ENCODE measurements at places on chromosomes 5 and 9. TPM values are rescaled to one million over a fixed set of nuclear protein-coding genes. Genes with fewer than 3 reads are reported as not detected.

DNA sequence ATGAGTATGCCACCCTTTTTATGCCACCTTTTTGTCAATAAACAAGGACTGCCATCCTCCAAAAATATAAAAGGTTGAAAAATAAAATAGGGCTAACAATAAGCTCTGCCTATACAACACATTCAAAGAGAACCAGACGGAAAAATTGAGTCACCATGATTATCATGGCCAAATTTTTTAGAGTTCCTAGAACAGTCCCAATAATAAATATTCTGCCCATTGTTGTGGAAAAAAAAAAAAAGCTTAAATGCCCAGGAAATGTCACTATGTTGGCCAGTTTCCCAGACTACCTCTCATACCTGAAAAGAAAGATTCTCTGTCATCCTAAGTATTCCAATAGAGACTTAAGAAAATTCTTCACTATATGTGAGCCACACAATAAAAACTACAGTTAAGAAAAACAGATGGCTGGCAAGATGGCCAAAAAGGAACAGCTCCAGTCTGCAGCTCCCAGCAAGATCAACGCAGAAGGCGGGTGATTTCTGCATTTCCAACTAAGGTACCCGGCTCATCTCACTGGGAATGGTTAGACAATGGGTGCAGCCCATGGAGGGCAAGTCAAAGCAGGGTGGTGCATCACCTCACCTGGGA is 149.0 kb downstream of the TMEM161B start:
- no peak for DNase-seq

- DNase-seq = no peak
Measured at GRCh38 chr5:158409507-158409906, 550.6 kb upstream of the CLINT1 start.

GRCh38 chr5:34498572-34498971 is 157.6 kb upstream of the RAI14 start:
- DNase-seq = no peak

DNA sequence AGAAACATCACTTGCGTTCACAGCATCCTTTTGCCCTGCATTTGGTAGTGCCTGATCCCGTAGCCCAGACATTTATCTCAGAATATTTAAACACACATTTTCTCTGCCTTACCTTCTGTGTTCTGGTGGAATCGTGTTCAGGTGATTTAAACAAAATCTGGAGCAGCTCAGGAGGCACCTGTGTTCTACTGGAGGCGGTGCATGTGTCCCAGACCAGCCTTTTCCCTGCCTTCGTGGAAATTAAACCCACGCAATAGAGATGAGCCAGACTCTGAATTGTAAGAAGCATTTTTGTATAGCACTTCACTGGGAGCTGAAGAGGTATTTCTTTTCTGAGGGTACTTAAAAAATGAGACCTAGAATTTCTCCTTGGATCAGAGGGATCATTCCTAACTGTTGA is 212.5 kb downstream of the MAST4 start:
- no peak for DNase-seq

- DNase-seq = no peak
Measured at GRCh38 chr5:176816043-176816745, 5.8 kb downstream of the UNC5A start.

DNA sequence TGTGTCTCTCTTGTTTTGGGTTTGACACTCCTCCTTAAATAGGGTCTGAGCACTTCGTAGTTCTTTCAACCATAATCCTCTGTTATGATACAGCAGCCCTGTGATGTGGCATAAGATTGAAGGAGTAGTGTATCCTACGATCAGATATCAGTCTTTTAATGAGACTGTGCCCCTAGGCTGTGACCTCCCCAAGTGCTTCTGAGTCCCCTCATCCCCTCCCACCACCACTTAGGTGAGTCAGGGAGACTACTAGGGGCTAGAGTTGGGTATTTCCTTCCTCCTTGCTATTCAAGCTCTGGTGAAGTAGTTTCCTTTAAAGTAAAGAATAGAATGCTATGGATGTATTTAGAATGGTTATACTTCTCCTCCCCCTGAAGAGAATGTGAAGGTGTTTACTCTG is 637.2 kb upstream of the GRAMD2B start:
- DNase-seq = no peak

DNA sequence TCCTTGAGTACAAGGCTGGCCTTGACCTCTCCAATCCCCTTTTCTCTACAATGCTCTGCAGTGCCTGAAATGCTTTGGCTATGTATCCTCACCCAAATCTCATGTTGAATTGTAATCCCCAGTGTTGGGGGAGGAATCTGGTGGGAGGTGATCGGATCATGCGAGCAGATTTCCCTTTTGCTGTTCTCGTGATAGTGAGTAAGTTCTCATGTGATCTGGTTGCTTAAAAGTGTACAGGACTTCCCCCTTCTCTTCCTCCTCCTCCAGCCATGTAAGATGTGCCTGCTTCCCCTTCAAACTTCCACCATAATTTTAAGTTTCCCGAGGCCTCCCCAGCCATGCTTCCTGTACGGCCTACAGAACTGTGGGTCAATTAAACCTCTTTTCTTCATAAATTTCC is 28.5 kb upstream of the AKNA start:
- no peak for DNase-seq

GRCh38 chr5:179161901-179162300 is 101.7 kb downstream of the ZNF354C start:
- DNase-seq = peak; percentile 6

- no peak for DNase-seq
Measured at GRCh38 chr9:94811074-94811473, 84.6 kb downstream of the AOPEP start.

DNA sequence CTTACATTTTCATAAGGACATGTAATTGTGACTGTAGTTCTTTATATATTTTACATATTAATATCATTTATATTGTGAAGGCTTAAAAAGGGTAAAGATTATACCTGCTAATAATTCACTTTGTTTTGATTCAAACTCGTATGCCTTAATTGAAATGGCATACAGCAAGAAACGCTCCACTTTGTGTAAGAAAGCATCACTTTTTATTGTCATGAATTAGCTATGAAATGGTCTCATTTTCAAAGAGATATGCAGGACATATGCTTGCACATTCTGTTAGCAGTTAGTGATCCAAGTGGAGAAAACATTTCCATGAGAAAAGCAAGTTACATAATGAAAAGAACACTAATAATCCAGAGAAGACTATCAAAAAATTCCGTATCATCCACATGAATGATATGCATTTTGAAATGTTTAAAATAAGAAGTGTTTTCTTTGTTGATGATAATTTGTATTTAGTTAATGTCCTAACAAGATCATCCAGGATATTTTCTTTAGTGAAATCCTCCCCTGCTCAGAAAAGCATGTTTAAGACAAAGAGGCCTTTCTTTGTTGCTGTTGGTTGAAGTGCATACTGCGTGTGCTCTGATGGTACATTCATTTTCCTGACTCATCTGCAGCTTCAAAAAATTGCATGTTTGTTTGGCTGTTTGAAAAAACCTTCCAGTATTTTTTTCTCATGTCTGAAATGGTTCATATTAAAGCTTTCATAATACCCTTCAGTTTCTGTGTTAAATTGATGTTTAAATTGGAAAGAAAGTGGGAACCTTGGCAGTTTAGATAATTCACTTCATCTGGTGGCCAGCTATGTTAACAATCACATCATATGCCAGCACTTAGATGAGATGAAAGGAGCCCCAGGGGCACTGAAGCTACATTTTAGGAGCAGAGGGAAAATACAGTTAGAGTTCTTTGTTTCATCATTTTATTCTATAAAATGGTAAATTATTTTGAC is 242.2 kb downstream of the CSNK1G3 start:
- DNase-seq = no peak

IL33 gene
- 11.8 TPM for total RNA-seq

CAVIN4 gene
- 0.46 TPM for total RNA-seq

FNBP1 gene
- total RNA-seq = 22.4 TPM

LMBRD2 gene
- total RNA-seq = 5.9 TPM

PRSS3 gene
- total RNA-seq = not detected

All from ovary (tissue), 10 donors.